ENCODE measurements at places on chromosomes 13 and 19. TPM values are rescaled to one million over a fixed set of nuclear protein-coding genes. Genes with fewer than 3 reads are reported as not detected.

The CAMSAP3 gene
- not detected for total RNA-seq

The ZNF93 gene
- 24.0 TPM for total RNA-seq

The NCAN gene
- total RNA-seq, result not detected

The MUC16 gene
- not detected for total RNA-seq

The ZSCAN4 gene
- not detected for total RNA-seq

The NLRP9 gene
- total RNA-seq, result not detected

The FSTL3 gene
- 19.8 TPM for total RNA-seq

The NBEA gene
- 2.5 TPM for total RNA-seq

The LRP3 gene
- total RNA-seq, result 0.68 TPM

The FPR1 gene
- total RNA-seq, result 9.4 TPM

The A1BG gene
- 64.4 TPM for total RNA-seq

The SIGLEC12 gene
- total RNA-seq, result not detected

The NPHS1 gene
- total RNA-seq, result not detected

The PRTN3 gene
- not detected for total RNA-seq

The NRTN gene
- not detected for total RNA-seq

Data from RPMI7951 (cell line).